ENCODE measurements at places on chromosomes 12 and 14.

- no peak for DNase-seq
Observed at GRCh38 chr14:39988939-39989338, 556.7 kb upstream of the FBXO33 start.

DNA sequence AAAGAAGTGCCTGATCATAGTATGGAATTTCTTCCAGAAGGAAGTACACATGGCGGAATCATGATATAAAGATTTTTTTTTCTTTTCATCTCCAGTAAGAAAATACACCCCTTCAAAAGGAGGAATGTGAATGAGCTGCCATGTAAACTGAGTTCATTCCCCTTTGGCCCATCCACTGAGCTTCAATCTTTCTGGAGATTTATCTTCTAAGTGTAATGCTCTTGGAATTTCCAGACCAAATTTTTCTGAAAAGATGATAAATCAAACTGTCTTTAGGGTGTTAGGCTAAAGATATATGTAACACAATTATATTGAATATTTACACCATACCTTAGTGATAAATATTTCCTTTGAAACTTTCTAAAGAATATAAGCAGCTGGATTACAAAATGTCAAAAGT, 5.2 kb downstream of the DCN start:
- no peak for DNase-seq

DNA sequence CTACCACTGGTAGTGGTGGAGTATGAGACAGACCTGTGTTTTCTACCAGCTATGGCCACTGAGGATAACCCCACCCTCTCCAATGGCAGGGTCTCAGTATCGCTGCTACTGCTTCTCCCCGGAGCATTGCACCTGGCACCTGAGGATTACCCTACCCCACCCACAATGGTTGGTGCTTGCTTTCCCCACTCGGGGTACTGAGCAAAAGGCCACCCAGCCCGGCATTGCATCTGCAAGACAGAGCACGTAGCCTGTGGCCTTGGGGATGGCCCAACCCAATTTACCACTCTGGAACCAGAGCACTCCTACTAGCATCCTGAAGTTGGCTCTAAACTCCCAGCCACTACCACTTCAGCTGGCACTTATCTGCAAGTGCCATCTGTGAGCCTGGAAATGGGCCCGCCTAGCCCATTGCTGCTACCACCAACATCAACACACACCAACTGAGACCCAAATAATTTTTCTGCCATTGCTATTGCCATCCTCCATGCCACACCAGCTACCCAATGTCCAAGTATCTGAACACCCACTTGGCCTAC, 145.7 kb downstream of the CNTN1 start:
- DNase-seq, result no peak

DNA sequence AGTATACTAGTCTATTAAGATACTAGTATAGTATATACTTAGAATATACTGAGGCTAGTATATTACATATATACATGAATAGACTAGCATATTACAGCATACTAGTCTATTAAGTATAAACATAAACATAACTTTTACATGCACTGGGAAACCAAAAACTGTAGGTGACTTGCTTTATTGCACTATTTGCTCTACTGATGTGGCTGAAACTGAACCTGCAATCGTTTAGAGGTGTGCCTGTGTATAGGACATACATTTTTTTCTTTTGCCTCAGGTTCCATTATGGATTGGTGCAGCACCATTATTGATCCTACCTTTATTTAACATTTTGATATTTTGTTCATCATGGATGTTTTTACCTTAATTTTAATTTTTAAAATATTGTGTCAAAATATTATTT, 143.2 kb upstream of the RGS6 start:
- no peak for DNase-seq

- no peak for DNase-seq
Observed at GRCh38 chr14:36657399-36658122, 4.1 kb upstream of the PAX9 start.

GRCh38 chr14:85459361-85460000, 70.5 kb upstream of the FLRT2 start:
- DNase-seq, result no peak

DNA sequence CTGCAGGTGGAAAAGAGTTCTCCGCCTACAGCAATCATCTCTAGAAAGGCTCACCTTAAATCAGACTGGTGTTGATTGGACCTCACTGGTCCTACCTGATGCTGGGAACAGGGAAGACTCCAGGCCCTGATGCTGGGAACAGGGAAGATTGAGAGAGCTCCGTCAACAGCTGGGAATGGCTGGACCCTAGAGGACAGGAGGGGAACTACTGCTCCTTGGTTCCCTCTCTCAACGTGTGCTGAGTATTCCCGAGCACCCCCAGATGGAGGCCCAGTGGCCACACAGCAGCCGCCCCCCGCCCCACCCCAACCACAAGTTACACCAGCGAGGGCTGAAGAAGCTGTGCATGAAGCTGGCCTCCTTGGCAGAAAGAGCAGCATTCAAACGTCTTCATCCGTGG, 240.3 kb downstream of the SLC15A4 start:
- DNase-seq, result no peak

GRCh38 chr12:71567537-71567936, 96.1 kb downstream of the ZFC3H1 start:
- no peak for DNase-seq

- DNase-seq, result no peak
Observed at GRCh38 chr14:104681689-104682074, 7.7 kb upstream of the INF2 start.

DNA sequence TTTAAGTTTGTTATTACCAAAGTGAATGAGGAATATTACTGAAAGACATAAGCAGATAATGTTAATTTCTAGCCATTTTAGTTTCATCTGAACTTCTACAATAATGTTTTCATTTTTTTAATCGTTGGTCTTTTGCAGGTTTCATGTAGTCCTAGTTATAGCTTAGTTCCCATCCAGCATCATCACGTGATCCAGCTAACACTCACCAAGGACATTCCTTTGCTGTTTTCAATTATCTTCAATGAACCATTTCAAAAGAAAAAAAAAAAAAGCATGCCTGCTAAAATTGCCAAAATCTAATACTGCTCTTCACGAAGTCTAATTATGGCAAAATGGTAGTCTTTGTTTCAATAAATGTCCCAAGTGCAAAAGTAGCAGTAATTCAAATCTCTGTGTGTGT, 187.7 kb upstream of the ATXN7L3B start:
- no peak for DNase-seq
